ENCODE measurements at places on chromosomes 3 and 15.

- no peak for DNase-seq
Observed at GRCh38 chr3:40938591-40938990, 260.7 kb upstream of the CTNNB1 start.

- DNase-seq, result no peak
Observed at GRCh38 chr3:56753206-56753820, 48.4 kb downstream of the ARHGEF3 start.

DNA sequence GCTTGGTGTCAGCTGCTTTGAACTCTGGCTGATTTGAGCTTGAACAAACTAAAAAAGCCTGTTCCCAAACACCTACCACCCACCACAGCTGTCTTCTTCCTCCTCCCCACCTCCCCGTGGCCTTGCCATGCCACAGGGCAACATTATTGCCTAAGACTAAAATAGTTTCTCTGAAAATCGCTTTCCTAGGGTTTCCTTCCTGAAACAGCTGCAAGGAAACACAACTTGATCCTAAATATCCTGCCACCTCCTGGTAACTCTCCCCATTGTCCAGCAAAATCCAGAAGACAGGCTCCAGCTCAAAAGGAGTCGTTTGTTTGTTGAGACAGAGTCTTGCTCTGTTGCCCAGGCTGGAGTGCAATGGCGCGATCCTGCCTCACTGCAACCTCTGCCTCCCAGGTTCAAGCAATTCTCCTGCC lies 193.9 kb upstream of the TPM1 start:
- DNase-seq, result peak; percentile 79

DNA sequence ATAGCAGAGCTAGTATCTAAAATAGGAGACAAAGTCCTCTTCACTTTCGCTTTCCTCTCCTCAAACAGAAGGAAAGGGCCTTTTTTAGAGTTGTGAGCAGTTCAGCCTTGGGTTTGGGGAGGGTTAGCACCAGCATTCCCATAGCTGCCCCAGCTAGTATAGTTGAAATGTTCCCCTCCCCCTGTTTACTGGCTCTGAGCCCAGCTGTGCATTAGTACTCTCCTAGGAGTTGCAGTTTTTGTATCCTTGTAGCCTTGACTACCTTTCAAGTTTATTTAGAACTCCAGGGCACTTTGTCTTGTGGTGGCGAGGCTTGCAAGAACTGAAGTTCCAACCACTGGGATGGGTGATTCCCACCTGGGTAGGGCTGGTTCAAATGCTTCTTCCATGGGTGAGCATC lies 245.1 kb upstream of the NAALADL2 start:
- DNase-seq, result no peak

DNA sequence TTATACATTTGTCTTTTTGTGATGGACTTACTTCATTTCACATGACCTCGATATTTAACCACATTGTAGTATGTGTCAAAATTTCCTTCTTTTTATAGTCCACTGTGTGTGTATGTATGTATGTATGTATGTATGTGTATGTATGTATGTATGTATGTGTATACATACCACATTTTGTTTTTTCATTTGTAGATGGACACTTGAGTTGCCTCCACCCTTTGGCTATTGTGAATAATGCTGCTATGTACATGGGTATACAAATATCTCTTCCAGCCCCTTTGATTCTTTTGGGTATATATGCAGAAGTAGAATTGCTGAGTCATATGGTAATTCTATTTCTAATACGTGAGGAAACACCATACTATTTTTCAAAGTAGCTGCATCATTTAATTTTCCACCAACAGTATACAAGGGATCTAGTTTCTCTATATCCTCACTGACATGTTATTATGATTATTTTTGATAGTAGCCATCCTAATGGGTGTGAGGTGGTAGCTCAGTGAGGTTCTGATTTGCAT lies 228.2 kb downstream of the OPA1 start:
- peak; percentile 10 for DNase-seq

DNA sequence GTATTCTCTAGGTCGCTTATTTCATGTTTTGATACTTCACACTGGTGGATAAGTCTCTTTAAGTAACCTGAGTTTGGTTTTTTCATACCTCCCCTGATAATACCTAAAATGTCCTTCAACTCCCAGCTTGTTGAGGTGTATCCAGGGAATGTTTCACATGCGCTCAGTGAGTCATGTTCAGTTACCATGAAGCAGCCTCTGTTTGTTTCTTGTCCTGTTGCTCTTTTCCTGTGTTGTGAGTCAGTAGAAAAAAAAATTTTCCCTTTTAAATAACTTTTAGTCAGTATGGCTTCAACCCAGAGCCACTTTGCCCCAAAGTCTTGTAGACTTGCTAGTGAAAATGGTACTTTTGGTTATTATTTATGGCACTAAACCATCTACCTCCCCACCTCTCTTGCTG lies 278.4 kb upstream of the ZPLD1 start:
- DNase-seq, result peak; percentile 94

- no peak for DNase-seq
Observed at GRCh38 chr3:171401432-171401831, 58.8 kb downstream of the TNIK start.

DNA sequence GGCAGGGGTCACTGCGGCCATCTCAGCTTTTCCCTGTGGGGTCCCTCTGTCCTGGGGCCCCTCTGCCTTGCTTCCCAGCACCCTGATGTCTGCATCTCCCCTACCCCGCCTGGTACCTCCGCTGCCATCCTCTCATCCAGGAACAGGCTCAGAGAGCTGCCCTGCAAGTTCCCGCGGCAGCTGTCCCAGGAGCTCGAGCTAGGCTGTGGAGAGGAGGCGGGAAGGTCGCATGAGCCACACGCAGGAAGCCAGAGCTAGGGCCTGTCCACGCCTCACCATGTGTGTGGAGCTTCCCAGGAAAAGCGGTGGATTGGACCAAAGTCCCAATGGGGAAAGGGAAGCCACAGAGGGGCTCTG lies 12.5 kb downstream of the PLA2G4B start:
- no peak for DNase-seq

DNA sequence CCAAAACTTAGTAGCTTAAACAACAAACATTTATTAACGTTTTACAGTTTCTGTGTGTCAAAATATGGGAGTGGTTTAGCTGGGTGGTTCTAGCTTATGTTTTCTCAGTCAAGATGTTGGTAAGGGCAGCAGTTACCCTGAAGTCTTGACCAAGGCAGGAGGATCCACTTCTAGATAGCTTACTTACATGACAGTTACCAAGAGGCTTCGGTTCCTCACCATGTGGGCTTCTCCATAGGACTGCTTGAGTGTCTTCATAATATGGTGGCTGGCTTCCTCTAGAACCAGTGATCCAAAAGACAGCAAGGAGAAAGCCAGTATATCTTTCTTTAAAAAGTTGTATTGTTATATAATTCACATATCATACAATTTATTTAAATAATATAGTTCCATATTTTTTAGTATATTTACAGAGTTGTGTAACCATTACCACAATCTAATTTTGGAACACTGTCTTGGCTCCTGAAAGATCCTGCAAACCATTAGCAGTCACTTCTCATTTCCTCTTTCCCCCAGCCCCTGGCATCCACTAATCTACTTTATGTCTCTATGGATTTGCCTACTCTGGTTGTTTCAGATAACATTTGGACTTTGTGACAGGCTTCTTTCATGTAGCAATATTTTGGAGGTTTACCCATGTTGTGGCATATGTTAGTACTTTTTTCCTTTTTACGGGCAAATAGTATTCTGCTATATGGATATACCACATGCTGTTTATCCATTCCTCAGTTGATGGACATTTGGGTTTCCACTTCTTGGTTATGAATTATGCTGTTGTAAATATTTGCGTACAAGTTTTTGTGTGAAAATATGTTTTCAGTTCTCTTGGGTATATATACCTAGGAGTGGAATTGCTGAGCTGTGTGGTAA lies 33.3 kb downstream of the MAPK6 start:
- no peak for DNase-seq

GRCh38 chr3:182755712-182756111 lies 37.6 kb upstream of the ATP11B start:
- no peak for DNase-seq

GRCh38 chr3:29416514-29416913 lies 135.6 kb downstream of the RBMS3 start:
- DNase-seq, result no peak

- no peak for DNase-seq
Observed at GRCh38 chr15:51170882-51171633, 76.4 kb upstream of the TNFAIP8L3 start.

GRCh38 chr3:186308549-186308948 lies 53.5 kb downstream of the DGKG start:
- DNase-seq, result no peak

GRCh38 chr3:58575971-58576652 lies 1.1 kb downstream of the FAM107A start:
- peak; percentile 85 for DNase-seq

DNA sequence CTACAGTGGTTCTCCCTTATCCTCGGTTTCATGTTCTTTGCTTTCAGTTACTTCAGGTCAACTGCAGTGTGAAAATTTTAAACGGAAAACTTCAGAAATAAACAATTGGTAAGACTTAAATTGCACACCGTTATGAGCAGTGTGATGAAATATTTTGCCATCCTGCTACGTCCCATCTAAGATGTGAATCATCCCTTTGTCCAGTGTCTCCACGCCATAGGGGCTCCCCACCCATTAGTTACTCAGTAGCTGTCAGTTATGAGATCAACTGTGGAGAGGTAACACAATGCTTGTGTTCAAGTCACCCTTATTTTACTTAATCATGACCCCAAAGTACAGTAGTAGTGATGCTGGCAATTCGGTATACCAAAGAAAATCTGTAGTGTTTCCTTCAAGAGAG lies 47.4 kb downstream of the TJP1 start:
- DNase-seq, result peak; percentile 87

DNA sequence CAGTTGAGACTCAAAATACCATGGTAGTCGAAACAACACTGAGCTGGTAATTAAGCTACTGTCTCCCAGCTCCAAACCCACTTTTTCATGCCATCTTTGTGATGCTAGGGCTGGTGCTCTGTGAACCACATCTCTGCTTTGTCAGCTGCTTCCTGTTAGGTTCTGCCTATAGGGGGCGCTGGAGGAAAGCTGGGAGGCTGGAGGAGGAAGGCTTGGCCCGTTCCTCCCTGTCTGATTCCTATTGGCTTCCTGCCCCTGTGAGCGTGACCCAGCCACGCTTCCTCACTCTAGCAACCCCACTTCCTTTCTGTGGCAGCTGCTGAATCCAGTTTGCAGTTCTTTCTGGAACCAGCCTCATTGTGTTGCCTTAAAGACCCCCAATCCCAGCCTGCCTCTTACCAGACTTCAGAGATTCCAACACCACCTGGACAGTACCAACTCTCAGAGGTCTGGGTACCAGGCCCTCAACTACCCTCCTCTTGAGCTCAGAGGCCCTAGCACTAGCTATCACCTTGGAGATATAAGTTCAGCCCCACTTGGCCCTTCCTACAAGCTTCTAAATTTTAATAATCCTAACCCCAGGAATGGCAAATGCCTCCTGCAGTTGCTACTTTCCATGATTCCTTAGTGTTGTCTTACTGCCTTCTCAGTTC lies 120.9 kb downstream of the ERC2 start:
- DNase-seq, result no peak

DNA sequence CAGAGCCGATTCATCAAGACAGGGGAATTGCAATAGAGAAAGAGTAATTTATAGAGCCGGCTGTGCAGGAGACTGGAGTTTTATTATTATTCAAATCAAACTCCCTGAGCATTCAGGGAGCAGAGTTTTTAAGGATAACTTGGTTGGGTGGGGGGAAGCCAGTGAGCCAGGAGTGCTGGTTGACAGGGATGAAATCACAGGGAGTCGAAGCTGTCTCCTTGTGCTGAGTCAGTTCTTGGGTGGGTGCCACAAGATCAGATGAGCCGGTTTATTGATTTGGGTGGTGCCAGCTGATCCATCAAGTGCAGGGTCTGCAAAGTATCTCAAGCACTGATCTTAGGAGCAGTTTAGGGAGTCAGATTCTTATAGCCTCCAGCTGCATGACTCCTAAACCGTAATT lies 95.4 kb upstream of the CCDC80 start:
- no peak for DNase-seq

DNA sequence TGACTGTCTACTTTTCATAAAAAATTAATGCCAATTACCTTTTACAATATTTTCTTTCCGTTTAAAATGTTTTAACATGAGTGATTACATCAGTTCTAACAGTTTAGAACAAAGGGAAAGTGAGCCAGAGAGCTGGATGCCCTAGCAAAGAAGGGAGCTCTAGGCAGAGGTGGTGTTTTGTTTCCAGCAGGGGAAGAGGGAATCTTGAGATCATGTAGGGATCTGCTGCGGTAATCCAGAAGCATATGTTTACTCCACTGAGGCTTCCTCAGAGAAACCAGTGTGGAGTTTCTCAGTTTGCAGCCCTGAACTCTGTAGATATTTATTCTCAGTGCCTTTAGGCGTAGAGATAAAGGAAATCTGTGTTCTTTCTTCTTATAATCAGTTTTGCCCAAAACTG lies 399.3 kb downstream of the NLGN1 start:
- DNase-seq, result no peak

DNA sequence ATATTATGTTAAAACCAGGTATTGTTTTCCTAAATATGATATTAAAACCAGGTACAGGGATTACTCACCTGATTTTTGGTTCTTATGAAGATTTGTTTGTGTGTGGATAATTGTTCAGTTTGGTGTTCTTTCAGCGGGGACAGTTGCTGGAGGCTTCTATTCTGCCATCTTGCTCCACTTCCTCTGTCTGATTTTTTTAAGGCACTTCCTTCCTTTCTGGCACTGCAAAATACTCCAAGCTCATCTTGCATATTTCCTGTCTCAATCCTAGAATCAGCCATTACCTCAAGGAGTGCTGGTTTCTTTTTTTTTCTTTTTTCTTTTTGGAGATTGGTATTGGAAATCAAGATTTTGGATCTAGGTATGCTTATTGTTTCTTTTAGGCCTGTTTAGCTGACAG lies 229.9 kb downstream of the SV2B start:
- no peak for DNase-seq

DNA sequence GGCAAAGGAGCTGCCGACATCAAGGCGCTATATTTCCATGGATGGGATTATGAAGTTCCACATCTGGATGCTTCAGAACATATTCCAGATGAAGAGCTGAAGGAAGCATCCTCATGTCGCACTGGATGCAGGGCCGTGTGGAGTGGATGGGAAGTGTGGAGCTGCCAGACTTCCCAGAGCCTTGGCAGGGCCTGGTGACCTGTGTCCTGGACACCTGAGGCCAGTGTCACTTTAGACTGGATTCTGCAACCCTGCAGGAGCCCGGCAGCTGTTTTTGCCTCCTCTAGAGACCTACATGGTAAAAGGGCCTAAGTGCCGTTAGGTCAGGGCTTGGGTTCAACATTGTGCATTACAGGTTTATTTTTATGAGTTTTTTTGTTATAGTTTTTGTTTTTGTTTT lies 11.3 kb upstream of the XYLB start:
- no peak for DNase-seq

- no peak for DNase-seq
Observed at GRCh38 chr3:118682921-118683320, 351.7 kb downstream of the IGSF11 start.
